ENCODE measurements at places on chromosomes 7 and 10.

DNA sequence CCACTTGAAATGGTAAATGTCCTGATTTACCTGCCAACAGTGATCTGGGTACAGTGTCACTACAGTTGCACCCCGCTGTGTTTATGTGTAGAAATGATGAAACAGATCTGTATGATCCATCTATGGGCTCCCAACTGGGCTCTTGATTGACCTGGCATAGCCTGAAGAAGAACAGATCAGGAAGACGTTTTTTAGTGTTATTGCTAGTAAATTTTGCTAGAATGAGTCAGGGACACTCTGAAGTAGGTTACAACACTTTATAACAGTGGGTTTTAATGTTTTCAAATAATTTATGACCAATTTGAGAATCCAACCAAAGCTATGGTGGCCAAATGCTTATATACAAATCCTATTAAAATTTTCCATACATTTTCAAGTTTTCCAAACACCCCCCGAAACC, 110.3 kb downstream of the DKK1 start:
- DNase-seq, result no peak

DNA sequence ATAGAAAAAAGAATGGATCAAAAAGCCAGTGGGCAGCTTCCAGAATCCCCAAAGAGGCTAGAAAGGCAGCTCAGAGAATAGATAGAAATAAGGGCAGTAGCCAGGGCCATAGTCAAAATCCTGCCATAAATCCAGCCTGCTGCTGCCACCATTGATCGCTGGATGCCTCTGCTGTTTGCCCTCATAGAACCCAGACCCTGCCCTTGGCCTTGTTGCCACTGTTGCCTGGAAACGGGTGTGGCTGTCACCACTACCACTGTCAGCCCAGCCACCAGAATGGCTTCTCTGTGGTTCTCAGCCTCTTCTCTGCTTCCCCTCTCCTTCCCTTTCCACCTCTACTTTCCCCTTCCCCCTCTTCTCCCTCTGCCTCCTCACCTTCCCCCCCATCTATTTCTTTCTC, 57.8 kb downstream of the HHEX start:
- no peak for DNase-seq

GRCh38 chr10:79053481-79054202, 15.1 kb upstream of the ZMIZ1 start:
- no peak for DNase-seq

GRCh38 chr10:95435548-95436279, 125.5 kb downstream of the SORBS1 start:
- DNase-seq, result no peak

- DNase-seq, result no peak
These were observed 116.4 kb upstream of the NOBOX start for GRCh38 chr7:144519925-144520324.

Measured in activated T-cell treated with anti-CD3 and anti-CD28 coated beads, Interleukin-2, amount 50 U/mL, for 72 hours (primary cell).